ENCODE measurements at places on chromosomes 6 and 20.

- DNase-seq: no peak
Observed at GRCh38 chr20:8901237-8902025, 167.5 kb upstream of the PLCB4 start.

- DNase-seq: no peak
Observed at GRCh38 chr6:152380993-152381898, 255.9 kb downstream of the SYNE1 start.

DNA sequence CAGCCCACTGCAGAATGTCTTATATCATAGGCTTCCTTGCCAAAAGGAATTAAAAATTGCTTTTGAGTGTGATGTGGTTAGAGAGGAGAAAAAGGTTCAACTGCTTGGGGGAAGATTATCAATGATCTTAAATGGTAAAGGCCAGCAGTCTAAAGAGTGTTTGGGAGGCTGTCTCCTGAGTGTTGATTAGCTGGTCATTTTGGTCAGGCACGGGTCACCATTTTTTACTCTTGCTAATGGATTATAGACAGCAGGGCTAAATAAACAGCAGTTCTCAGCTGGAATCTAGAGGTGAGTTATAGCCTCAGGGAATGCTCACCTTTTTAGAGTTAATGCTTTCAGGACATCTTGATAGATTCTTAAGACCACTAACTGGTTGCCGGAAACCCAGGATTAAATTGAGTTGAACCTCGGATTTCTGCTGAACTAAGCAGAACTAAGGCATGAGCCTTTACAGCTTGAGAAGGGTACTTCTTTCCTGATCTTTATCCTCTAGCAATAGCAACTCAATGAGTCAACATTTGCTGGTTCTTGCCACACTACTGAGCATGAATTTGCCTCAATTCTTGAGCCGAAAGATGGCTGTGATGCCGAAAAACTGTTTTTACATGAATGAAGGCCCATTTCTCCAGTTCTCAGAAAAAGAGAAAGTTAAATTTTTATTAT is 120.4 kb downstream of the LRRC1 start:
- no peak for DNase-seq

DNA sequence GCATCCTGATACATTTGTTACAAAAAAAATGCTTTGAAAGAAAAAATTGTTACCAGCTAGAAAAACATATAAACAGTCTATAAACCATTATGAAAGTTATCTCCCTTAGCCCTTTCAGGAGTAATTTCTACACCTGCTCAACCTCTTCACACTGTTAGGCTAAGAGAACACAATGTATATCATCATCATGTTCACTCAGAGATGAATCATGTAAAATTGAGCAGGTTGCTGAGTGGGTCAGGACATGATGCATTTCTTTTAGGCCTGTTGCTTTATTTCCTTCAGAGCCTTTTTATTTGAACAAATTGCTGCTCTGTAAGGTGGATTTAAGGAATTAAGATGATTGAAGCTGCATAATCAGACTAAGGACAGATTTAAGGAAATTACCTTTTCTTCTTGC is 531.3 kb upstream of the MAN1A1 start:
- no peak for DNase-seq

GRCh38 chr6:157755746-157756411 is 67.2 kb upstream of the SNX9 start:
- peak; percentile 79 for DNase-seq

DNA sequence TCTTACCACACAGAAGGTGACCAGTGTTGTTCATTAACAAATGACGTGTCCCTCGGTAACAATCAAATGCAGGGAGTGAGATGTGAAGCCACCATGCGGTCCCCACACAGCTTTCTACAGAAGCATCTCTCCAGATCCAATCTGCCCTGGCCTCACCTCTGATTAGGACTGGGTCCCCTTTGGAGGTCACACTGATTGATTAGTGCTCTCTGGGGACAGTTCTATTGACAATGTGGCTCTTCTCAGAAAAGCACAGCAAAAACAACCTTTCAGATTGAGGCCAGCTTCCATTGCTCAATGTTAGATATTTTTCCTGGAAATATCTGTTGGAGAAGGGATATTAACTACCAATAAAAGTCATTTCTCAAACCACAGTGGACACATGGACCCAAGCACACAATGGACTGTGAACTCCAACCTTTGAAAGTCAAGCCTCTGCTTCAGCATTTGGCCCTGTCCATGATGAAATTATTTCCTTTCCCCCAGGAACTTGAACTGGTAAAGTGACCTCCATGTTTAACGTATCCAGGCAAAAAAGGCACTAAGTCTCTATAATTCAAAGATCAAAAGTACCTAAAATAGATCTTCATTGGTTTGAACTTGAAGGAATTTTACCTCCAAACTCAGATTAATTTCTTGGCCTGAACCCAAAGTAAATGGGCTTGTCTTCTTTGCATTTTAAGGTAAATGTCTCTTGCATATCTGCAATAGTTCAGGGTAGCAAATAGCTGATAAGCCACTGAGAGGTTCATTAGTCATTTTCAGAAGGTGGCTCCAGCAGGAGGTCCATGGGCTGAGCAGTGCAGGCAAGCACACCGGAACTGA is 118.5 kb downstream of the FOXA2 start:
- no peak for DNase-seq

DNA sequence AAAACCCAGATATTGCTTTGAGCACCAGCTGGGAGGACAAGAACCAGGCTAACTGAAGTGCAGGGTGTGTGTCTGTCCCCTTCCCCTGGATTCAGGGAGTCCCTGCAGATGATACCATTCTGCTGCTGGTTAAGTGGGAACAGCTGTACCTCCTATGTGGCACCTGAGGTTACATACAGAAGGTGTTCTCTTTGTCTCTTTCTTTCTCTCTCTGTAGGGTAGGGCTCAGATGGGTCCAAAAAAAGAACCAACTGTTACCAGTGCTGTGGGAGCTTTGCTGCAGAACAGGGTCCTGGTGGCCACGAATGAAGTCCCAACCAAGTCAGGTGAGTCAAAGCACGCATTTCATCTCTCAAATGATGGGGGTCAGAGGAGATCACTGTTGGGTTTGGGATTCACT is 38.6 kb downstream of the ZC2HC1B start:
- DNase-seq: no peak

DNA sequence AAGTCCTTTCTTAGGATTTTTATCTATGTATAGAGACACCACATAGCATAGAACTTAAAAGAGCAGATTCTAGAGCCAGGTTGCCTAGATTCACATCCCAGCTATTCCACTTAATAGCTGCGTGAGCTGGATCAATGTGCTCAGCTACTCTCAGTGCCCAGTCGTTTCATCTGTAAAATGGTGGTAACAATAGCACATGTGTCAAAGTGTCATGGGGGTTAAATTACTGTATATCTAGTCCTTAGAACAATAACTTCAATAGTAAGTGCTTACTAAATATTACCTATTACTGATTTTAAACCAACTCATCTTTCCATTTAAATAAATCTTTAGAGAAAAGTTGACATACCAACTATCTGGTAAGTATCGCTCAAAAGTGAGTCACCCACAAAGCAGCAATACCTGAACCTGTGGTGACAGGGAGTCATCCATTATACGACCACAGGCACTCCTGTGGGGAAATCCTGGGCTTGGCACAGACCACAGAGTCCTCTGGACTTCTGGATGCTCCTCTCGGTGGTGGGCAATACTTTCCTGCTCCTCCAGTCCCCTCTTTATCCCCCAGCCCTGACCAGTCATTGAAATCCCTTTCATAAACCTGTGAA is 154.8 kb downstream of the PDSS2 start:
- DNase-seq: peak; percentile 15

- DNase-seq: no peak
Observed at GRCh38 chr20:25178563-25179438, 16.7 kb upstream of the ENTPD6 start.

GRCh38 chr20:25605148-25605547 is 18.7 kb downstream of the NANP start:
- no peak for DNase-seq

DNA sequence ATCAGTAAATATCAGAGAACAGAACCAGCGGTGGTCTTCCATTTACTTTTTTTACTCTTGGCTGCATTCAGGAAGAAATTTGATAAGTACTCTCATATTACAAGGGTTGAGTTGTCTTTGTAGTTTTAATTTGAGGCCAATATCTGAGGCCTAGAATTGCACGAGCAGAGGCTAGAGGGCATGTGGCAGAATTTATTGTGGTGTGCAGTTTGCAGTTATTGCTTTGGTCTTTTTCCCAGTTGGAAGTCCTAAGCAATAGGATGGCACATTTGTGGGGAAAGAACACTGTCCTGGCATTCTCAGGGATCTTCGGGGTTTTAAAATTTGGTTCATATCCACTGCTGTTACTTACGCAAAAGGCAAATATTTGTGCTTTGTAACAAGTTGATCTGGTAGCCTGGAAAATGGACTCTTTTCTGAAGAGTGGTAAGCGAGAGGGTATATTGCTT is 66.0 kb downstream of the CTNNBL1 start:
- no peak for DNase-seq

GRCh38 chr6:16656451-16656850 is 104.8 kb downstream of the ATXN1 start:
- DNase-seq: no peak

- no peak for DNase-seq
Observed at GRCh38 chr6:144307880-144308279, 22.7 kb downstream of the UTRN start.

- DNase-seq: no peak
Observed at GRCh38 chr20:17948442-17948841, 20.2 kb downstream of the SNX5 start.

GRCh38 chr20:40895182-40895581 is 133.4 kb upstream of the TOP1 start:
- no peak for DNase-seq

DNA sequence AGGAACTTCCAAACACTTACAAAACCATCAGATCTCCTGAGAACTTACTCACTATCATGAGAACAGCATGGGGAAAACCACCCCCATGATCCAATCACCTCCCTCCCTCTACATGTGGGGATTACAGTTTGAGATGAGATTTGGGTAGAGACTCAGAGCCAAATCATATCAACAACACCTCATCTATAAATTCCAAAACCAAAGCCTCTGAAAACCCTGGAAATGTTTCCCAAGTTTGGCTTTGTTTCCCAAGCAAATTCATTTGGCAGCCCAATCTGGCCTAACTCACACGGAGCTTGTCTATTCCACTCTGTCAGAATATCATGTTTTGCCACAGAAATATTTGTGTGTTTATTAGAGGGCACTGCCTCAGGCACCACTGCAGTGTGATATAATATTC is 142.6 kb downstream of the COL9A1 start:
- DNase-seq: no peak

DNA sequence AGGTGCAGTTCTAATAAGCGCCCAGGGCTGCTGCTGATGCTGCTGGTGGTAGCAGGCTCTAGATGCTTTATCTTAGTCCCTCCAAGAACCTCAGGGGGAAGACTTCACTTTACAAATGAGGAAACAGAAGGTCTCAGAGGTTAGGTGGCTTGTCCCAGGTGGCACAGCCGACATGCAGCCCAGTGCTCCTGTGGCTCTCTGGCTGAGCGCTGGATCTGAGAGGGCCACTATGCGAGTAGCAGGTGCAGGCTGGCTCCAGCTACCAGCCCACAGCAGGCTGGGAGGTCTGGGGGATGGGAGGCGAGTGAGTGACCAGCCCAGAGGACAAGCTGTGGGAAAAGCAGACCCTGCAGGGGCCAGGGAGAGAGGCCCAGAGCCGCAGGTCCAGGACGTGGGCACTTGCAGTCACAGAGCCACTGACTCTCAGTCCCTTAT is 90.9 kb downstream of the PRND start:
- DNase-seq: peak; percentile 15

GRCh38 chr6:96777113-96777512 is 60.2 kb downstream of the GPR63 start:
- no peak for DNase-seq

GRCh38 chr20:40978761-40979160 is 49.9 kb upstream of the TOP1 start:
- no peak for DNase-seq

DNA sequence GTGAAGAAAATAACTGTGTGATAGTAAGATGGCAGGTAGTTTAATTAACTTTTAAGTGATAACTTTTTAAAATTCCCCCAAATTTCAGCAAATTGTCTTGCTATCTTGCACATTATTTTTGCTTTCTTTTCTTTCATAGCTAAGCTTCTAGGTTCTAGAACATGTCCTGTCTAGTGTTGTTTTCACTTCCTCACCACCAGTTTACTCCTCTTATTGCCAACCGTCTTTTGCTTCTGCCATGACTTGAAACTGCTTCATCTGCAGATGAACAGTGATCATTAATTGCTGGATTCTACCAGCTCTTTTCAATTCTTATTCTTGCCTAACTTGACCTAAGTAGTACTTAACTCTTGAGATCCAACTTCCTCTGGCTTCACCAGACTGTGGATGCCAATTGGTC is 137.8 kb downstream of the CENPW start:
- no peak for DNase-seq

- no peak for DNase-seq
Observed at GRCh38 chr6:84774157-84774984, 10.0 kb upstream of the TBX18 start.

GRCh38 chr6:1597121-1597744 is 12.5 kb upstream of the FOXC1 start:
- DNase-seq: no peak

- no peak for DNase-seq
Observed at GRCh38 chr6:35550437-35550836, 37.7 kb upstream of the TULP1 start.

GRCh38 chr6:161954699-161955276 is 680.9 kb upstream of the AGPAT4 start:
- DNase-seq: no peak

- DNase-seq: no peak
Observed at GRCh38 chr6:15338476-15338875, 92.6 kb downstream of the JARID2 start.

DNA sequence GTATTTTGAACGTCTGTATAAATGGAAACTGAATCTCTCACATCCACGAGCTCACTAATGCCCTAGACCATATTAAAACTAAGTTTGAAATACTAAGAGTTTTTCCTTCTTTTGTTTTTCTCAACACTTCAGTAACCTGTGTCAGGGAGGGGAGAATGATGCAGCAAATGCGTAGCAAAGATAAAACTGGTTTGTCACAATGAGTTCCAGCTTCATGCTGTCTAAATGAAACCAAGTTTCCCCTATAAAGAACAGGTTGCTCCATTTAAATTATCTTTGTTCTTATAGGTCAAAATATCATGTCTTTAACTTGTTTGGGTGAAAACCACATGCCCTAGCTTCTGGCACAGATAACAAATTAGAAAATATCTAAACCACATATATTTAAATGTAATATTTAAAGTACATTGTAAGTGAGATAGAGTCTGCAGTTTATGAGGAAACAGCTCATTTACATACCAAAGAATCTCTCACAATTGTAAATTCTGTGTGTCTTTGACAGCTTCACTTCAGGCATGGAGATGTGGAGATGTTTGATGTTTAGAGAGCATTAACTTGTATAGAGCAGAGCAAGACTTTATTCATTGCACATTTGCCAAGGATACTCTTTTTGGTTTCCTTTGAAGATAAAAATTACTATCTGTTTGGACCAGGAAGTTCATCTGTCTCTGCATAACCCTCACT is 7.3 kb downstream of the TRDN start:
- DNase-seq: no peak

GRCh38 chr6:7468382-7469081 is 72.9 kb upstream of the DSP start:
- DNase-seq: peak; percentile 3

GRCh38 chr20:48287021-48287494 is 501.8 kb upstream of the SULF2 start:
- DNase-seq: no peak
